ENCODE measurements at places on chromosomes 7 and 10. TPM values are rescaled to one million over a fixed set of nuclear protein-coding genes. Genes with fewer than 3 reads are reported as not detected.

SFRP4 gene
- not detected for total RNA-seq

CCDC172 gene
- not detected for total RNA-seq

PKD1L1 gene
- total RNA-seq = 1.6 TPM

TFEC gene
- 0.89 TPM for total RNA-seq

AUTS2 gene
- total RNA-seq = 1.3 TPM

CALHM3 gene
- not detected for total RNA-seq

DKK1 gene
- total RNA-seq = 12.7 TPM

FBXO24 gene
- total RNA-seq = 0.25 TPM

LMOD2 gene
- total RNA-seq = not detected

ECHS1 gene
- 72.3 TPM for total RNA-seq

NEUROD6 gene
- total RNA-seq = not detected

KCNH2 gene
- 0.13 TPM for total RNA-seq

All from dermis microvascular lymphatic vessel endothelial cell (primary cell).